ENCODE measurements at places on chromosomes 3 and 15.

DNA sequence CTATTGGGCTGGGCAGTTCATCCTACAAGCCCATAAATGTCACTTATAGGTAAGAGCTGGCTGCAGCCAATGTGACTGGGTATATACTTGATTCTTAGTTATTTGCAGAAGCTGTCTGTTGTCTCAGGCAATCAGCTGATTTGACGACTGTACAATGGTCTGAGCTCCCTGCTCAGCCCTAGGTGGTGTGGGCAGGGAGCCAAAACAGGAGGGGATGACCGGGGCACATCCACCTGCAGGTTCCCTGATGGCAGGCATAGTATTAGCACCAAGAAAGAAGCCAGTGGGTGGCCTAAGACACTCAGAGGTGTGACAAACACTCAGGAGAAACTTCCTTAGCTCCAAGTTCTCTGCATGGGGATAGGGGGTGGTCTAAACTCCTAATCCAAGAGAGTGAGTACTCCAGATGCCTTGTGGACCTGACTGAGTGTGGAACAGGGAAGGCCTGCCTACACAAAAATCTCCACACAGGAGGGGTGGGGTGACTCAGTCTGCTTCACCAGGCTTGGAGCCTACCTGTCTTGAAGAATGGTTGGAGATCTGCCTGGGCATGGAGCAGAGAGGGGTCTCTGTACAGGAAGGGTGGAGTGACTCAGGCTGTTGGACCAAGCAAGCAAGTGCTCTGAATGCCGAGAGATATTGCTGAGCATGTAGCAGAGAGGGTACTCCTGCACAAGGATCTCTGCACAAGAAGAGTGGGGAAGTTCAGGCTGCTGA is 690.4 kb upstream of the NAALADL2 start:
- no peak for DNase-seq

- DNase-seq = no peak
Observed at GRCh38 chr15:70636540-70637165, 126.7 kb downstream of the UACA start.

DNA sequence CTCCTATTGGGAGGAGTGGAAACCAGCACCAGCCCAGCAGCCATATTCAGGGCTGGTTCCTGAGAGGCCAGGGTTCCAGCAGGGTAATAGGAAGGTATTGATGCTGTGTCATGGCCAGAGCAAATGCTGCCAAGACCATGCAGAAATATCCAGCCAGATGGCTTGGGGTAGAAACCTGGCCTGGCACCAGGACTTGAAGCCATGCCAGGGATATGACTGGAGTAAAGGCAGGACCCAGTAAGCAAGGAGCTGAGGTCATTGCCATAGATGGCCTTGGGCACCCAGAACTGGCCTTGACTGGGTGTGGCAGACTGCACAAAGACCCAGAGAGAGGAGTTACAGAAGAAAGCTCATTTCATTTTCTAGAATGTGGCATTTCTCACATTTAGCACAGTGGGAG is 257.6 kb upstream of the GOLGA6L4 start:
- no peak for DNase-seq

GRCh38 chr3:106748472-106749262 is 628.6 kb upstream of the CCDC54 start:
- no peak for DNase-seq
